ENCODE measurements at places on chromosomes 4 and X.

- peak; percentile 90 for DNase-seq
Measured at GRCh38 chrX:45849261-45849862, 648.7 kb upstream of the DIPK2B start.

DNA sequence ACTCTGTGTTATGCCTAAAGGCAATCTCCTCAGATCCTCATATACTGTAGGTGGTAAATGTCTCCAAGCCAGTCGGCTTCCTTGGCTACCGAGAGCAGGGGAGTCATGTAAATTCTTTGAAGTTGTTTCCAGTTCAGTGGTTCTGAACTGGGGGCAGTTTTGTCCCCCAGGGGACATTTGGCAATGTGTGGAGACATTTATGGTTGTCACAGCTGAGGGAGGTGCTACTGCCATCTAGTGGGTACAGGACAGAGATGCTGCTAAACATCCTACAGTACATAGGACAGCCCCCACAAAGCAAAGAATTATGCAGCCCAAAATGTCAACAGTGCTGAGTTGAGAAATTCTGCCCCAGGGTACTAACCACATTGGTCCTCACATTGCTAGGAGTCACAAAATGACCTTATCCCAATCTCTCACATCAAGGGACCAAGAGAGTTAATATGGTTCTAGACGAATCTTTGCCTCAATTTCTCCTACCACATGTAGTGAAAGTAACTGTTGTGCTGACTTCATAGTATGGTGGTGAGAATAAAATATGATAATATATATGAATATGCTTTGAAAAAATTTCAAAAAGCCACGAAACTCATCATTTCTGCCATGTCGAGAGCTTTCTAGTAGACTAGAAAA is 104.4 kb upstream of the ARHGAP24 start:
- peak; percentile 57 for DNase-seq

DNA sequence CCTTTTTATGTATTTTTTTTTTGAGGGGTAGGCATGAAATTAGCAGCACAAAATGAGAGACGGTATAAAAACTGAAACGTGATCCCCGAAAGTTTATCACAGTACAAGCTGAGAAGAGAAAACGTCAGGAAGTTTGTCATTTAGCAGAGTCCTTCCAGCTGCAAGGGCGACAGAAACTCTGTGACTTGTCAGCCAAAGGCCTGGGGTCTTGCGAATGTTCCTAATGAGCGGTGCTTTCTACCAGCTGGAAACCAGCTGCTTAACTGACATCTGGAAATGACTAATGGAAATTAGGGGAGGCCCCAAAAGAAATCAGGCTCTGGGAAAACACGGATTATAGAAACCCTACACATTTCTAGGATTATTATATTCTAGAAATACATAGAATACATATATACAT is 66.5 kb downstream of the CHRNA9 start:
- DNase-seq, result no peak

DNA sequence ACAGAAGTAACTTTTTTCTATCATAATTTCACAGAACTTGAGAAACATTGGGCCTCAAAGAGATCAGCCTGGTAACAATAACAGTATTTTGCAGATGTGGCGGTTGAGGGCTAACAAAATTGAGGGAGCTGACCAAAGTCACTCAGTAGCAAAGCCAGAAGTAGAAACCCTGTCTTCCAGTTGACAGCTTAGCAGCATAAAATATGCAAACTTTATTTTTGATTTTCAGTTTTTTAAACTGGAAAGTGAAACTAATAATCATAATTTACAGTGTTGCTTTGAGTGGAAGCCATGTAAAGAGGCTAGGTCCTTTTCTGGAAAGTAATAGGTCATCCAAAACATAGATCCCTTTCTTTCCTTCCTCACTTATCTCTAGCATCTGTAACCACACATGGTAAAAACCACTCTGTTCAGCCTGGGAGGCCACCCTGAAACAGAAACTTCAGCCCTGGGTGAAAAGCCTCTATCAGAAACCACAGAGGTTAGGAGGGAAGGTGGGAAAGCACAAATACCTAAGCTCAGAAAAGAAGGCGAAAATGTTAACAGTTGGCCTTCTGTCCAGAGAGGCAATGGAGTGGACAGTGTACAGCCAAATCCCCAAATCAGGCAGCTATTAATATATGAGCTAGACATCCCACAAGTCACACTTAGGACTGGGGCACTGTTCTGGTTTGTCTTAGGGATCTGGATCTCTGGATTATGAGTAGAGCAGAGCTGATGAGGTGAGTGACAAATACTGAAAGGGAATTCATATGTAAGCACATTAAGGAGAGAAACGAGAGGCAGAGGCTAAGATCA is 61.1 kb upstream of the ARSJ start:
- peak; percentile 66 for DNase-seq

DNA sequence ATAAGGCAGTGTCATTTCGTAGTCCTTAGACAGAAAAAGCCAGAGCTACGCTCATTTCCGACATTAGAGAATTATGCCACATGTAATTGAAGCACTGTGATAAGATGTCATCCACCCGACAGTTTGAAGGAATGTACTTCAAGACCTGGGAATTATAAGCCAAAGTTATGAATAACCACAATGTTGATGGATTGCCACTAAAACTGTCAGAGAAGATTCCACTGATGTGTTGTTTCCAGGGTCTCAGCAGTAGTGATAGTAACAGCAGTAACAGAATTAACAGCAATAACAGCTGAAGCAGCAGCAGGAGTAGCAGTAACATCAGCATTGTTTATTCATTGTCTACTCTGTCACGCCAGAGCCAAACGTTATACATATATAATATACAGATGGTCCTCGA is 24.7 kb downstream of the RAB33A start:
- DNase-seq, result peak; percentile 70
